ENCODE measurements at places on chromosomes 12 and 14.

- no peak for DNase-seq
These were observed 21.8 kb upstream of the DDHD1 start for GRCh38 chr14:53174918-53175317.

DNA sequence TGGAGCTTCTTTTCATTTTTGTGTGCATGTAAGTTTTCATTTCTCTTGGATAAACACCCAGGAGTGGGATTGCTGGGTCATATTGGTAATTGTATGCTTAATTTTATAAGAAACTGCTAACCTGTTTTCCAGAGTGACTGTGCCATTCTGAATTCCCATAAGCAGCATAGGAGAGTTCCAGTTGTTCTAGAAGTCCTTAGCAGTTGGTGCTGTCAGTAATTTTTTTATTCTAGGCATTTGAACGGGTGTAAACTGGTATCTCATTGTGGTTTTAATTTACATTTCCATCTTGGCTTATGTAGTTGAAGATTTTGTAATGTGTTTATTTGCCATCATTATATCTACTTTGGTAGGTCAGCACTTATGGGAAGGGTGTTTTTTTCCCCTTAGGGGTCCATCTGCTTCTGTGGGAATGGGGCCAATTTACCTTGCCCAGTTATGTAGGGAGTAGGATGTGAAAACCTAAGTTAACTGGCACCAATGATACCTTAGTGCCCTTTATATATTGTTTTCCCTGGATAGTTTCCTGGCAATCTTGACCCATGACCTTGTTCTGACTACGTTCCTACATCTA, 202.9 kb downstream of the AKAP6 start:
- no peak for DNase-seq

GRCh38 chr12:76260390-76260748, 87.8 kb downstream of the BBS10 start:
- no peak for DNase-seq

- DNase-seq = no peak
These were observed 18.2 kb downstream of the CEP128 start for GRCh38 chr14:80923368-80923767.

DNA sequence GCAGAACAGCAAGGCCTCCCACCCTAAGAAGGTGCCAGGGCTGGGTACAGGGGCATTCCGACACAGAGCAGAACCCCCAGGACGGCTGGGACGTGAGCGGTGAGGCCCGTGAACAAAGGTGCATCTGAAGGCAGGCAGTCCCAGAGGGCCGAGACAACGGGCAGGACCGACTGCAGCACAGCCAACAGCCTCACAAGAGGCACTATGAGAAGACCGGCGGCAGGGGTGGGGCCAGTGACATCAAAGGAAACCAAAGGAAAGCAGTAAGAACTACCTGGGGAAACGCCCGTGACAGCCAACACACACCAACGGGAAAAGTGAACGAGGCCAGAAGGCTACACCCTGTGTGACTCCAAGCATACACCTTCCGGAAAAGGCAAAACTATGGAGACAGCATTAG, 9.1 kb downstream of the BTBD6 start:
- no peak for DNase-seq

DNA sequence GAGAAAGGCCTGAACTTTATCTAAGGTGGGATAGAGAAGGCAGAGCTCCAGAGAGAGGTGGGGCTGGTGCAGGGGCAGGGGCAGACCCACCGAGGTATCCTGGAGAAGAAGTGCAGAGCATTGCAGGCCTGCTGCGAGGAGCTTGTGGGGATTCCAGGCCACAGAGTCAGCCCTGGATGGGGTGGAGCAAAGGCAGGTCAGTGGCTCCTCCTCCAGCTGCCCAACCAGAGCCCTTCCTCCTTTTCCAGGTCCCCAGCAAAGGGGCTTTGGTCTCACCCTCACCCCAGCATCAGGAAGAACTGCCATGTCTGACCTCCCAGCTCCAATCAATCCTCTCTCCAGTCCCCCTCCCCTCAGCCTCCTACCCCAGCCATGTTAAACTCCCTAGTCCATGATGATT, 19.8 kb upstream of the ZNF740 start:
- DNase-seq = no peak

DNA sequence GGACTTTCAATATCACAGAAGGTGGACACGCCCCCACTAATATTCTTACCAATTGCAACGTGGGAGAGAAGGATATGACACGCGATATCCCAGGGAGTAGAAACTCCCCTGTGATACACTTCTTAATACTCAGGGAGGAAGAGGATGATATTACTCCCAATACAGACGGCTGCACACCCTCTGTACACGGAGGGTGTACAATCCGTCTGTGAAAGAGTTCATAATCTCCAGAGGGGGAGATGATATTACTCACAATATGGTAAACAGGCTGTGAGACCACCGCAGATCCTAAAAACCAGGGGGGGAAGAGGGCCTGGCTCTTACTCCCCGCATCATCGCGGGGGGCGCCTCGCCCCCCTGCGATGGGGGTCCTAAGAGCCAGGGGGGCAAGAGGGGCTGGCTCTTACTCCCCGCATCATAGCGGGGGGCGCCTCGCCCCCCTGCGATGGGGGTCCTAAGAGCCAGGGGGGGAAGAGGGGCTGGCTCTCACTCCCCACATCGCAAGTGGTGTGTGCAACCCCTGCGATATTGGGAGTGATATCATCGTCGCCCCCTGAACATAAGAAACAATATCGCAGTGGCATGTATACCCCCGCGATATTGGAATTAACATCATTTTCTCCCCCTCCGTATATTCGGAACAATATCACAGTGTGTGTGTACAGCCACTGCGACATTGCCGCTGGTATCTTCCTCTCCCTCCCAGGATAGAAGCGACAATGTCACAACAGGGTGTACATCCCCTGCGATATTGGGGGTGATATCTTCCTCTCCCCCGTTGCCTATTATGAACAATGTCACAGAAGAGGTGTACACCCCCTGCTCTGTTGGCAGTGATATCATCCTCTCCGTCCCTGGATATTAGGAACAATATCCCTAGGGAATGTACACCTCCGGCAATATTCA, 8.9 kb upstream of the CLEC6A start:
- DNase-seq = no peak

- no peak for DNase-seq
These were observed 56.0 kb upstream of the HSPB8 start for GRCh38 chr12:119122751-119123150.

DNA sequence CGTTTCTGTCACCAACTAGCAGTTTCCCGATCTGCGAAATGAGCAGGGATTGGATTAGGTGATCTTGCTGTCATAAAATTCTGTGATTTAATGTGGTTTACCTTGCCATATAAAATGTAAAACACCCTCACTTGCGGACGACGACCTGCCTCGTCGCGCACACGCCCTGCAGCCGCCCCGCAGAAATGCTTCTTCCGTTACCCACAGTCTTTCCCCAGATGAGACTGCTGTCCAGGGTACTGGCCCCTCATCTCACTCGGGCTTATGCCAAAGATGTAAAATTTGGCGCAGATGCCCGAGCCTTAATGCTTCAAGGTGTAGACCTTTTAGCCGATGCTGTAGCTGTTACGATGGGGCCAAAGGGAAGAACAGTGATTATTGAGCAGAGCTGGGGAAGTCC, 17.7 kb upstream of the FOXJ2 start:
- no peak for DNase-seq

DNA sequence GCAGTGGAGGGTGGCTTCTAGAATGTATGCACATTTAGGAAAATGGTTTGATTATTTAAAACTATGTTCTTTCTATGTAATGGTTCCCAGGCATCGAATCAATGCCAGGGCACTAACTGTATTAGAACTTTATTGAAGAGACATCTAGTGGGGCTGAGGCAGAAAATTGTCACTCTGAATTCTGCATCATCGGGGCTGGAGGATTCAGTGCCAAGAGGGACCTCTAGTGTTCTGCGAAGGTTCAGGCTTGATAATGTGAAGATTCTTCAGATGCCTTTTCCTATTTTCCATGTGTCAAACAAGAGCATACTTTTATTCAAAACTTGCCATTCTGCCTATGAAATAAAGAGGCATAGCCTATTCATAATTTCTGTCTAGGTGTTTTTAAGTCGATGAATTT, 146.3 kb downstream of the CAND1 start:
- peak; percentile 5 for DNase-seq

- DNase-seq = peak; percentile 6
These were observed 824.5 kb downstream of the AACS start for GRCh38 chr12:125889742-125890141.

DNA sequence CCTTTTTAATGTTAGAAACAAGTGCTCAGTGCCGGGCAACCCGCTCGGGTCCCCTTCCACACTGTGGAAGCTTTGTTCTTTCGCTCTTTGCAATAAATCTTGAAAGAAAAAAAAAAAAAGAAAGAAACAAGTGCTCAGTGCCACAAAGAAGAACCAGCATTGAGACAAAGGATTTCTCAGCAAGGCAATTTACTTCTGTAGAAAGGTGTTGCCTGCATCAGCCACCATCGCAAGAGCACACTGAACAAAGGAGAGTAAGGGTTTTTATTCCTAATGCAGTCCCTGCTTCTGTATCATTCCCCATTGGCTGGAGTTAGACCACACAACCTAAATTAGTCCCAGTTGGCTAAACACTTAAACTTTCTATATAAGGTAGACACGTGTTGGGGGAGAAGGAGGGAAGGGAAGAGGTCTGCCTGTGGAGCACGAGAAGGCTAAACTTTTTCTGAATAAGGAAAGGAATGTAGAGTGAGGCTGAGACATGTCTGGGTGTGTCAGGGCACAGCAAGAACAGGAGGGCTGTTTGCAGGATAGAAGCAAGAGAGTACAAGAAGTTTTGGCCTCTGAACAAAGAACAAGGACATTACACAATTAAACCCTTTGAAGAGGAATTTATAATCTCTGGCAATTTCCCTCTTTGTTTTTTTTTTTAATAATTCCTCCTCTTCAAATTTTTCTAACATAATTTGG, 21.4 kb downstream of the KLRF2 start:
- no peak for DNase-seq

DNA sequence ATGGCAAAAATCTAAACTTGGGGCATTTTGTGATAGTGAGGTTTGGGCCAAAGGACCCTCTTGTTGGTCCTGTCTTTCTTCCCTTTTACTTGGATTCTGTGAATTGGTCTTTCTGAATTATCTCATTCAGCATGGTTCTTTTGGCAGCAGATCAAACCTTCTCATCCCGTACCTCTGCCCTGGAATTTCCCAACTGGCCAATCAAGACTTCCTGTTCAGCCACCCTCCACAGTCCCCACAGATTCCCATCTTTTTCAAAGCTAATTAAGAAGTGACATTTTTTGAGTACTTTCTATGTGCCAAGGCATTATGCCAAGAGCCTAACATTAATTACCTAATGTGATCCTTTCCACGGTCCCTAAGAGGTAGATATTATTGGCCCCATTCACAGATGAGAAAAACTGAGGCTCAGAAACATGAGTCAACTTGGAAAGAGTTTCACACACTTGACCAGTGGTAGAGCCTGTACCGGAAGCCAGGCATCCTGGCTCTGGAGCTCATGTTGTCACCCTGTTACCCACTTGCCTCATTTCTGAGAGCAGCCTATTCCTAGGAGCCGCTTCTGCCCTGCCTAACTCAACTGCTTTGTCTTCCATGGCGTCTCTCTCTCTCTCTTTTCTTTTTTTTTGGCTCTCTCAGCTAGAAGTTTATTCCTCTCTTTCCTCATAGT, 135.9 kb downstream of the C12orf75 start:
- no peak for DNase-seq

- DNase-seq = no peak
These were observed 191.6 kb downstream of the DUSP6 start for GRCh38 chr12:89160716-89161123.

DNA sequence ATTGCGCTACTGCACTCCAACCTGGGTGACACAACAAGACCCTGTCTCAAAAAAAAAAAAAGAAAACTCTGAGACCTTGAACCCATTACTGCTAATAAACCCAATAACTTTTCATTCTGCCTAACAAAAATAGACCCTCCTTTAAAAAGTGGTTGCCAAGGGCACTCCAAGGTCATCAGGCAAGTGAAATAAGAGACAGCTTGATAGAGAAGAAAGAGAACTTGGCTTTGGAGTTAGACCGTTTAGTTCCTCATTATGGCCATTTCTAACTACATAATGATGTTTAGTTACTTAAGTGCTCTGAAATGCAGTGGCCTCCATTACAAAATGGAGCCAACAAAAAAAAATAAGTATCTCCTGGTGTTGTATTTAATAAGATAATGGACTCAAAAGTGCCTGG, 55.9 kb downstream of the PHLDA1 start:
- DNase-seq = no peak

DNA sequence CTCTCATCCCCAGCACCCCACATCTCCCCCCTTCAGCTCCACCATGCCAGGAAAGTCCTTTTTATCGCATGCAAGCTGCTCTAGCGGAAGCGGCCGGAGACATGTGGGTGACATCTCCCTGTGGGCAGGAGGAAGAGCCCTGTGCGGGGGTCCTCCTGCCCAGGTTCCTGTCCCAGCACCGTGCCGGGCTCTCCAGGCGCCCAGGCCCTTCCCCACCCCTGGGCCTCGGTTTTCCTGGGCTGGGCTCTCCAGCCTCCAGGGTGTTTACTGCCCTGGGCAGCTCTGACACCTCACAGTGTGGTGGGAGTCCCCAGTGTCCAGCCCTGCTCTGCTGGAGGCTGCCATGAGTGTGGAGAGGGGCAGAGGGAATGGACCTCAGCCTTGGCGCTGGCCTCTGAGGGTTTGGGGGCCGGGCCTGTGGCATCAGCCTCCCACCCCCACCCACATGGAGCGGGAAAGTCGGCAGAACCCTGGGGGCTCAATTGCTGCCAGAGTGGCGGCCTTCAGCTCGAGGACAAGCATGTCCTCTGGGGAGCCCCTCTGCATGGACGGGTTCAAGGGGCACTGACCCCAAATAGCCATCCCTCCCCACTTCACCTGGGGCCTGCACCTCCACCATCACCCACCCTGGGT, 16.9 kb downstream of the ASPG start:
- no peak for DNase-seq

GRCh38 chr12:132021031-132021871, 71.5 kb downstream of the EP400 start:
- no peak for DNase-seq

GRCh38 chr12:12032260-12032791, 38.4 kb upstream of the BCL2L14 start:
- DNase-seq = no peak

DNA sequence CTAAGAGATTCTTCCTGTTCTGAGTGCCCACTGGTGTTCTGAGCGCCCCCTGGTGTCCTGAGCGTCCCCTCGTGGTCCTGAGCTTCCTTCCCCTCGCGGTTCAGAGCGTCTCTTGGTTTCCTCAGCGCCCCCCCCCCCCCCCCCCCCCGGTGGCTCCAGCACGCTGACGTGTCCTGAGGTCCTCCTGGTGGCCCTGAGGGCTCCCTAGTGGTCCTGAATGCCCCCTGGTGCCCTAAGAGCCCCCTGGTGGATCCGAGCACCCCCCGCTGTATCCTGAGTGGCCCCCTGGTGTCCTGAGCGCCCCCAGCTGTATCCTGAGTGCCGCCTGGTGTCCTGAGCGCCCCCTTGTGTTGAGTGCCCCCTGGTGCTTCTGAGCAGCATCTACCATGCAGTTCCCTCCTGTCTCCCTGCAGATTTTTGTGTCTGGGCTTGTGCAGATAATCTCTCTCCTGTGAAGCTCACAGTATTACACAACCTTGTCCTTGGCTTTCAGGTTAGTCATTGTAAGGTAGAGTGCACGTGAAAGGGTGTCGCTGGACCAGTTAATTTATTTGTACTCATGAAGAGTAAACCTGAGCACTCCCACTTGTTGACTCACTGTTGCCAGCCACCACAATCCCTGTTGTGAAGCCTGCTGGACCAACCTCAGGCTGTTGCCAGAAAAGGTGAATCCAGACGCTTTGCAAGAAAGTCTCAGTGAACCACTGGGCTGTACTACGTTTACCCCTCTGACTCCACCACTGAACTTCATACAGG, 1168.4 kb downstream of the TMEM121 start:
- DNase-seq = no peak

- no peak for DNase-seq
These were observed 1.1 kb downstream of the PHLDA1 start for GRCh38 chr12:76030341-76031080.

GRCh38 chr14:64954491-64955240, 12.1 kb upstream of the GPX2 start:
- DNase-seq = no peak
